CD4-positive, alpha-beta T cell treated with Interleukin-2 at 100 ng/mL for 4 hours (primary cell): ENCODE measurements at places on chromosomes 1 and 21.
A peak's percentile ranks its signal among the peaks of the same experiment; 100 is the strongest.

- DNase-seq: no peak
Observed at GRCh38 chr1:30693822-30694221, 29.6 kb downstream of the MATN1 start.

GRCh38 chr1:33381977-33382376 lies 48.9 kb downstream of the PHC2 start:
- DNase-seq: no peak

DNA sequence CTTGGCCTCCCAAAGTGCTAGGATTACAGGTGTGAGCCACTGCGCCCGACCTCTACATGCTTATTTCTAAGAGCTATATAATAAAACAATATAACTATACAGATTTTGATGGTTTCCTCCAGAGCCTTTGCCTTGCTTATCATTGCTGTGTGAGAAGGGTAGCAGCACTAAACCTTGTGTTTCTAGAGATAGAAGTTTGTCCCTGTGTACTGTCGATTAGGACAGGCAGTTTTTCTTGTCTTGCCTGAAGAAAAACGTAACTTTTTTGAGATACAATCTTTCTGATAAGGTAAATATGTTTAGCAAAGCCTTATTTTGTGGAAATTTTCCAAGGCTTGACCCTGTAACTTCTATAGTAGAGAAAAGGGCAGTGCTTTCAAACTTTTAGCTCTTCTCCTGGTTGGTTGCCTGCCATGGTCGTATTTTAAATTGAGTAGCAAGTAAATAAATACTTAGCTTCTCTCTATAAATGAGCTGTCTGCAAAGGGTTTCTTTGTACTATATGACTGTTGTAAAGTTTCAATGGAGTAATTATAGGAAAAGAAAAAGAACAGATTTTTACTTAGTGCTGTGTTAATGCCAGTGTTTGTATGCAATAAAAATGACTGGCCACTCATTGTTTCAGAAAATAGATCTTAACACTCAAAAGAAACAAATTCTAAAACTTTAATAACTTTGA lies 86.4 kb upstream of the CACYBP start:
- no peak for DNase-seq

- no peak for DNase-seq
Observed at GRCh38 chr1:117782056-117782455, 147.4 kb downstream of the GDAP2 start.

DNA sequence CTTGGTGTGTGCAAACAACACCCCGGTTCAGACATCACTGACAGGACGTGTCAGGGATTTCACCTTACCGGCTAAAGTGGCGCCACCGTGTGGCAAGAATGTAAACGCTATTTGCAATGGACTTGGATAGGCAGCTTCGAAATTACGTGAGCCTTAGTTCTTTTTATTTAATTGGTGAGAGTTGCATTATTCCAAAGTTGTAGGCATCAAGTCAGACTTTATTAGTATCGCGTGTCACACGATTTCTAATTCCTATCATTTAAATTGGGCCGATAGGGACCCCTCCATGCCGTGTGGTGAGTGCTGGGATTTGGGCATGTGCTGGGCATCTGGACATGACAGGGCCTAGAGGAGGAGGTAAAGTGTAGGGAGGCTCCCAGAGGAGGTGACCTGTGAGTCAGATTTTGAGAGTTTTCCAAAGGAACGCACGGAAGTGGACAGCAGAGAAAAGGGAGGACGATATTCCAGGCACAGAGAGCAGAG lies 14.5 kb upstream of the CPT2 start:
- DNase-seq: peak; percentile 84

GRCh38 chr1:175208773-175209492 lies 16.4 kb upstream of the KIAA0040 start:
- DNase-seq: peak; percentile 73

GRCh38 chr1:172219966-172220365 lies 200.5 kb upstream of the C1orf105 start:
- no peak for DNase-seq

DNA sequence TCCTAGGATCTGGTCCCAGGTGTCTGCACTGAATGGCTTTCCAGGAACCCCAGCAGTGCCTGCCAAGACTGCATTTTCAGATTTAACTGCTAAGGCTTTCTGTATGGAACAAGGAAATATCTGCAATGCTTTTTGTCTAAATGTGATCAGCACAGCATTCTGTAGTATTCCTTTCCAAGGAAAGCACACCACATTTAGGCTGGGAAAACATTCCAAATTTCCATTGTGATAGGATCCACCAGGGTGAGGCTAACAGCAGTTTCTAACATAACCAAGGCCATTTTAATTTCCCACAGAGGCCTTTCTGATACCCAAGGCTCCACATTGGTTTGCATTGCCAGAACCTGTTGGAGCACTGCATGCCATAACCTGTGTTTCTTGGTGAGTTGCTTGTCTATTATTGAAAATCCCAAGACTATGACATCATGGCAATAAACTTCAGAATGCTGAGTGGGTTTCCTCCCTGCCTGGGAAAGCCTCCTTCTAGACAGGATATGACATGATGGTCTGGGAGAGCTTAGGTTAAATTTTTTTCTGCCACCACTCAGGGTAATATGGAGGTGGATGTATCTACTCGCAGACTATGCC lies 23.3 kb upstream of the PTGFRN start:
- no peak for DNase-seq

GRCh38 chr1:81254560-81254959 lies 546.2 kb upstream of the ADGRL2 start:
- DNase-seq: no peak

- no peak for DNase-seq
Observed at GRCh38 chr1:223338811-223339746, 24.9 kb downstream of the SUSD4 start.

- no peak for DNase-seq
Observed at GRCh38 chr1:151593730-151594129, 18.1 kb upstream of the SNX27 start.

GRCh38 chr1:11943619-11944018 lies 9.1 kb downstream of the PLOD1 start:
- DNase-seq: no peak

DNA sequence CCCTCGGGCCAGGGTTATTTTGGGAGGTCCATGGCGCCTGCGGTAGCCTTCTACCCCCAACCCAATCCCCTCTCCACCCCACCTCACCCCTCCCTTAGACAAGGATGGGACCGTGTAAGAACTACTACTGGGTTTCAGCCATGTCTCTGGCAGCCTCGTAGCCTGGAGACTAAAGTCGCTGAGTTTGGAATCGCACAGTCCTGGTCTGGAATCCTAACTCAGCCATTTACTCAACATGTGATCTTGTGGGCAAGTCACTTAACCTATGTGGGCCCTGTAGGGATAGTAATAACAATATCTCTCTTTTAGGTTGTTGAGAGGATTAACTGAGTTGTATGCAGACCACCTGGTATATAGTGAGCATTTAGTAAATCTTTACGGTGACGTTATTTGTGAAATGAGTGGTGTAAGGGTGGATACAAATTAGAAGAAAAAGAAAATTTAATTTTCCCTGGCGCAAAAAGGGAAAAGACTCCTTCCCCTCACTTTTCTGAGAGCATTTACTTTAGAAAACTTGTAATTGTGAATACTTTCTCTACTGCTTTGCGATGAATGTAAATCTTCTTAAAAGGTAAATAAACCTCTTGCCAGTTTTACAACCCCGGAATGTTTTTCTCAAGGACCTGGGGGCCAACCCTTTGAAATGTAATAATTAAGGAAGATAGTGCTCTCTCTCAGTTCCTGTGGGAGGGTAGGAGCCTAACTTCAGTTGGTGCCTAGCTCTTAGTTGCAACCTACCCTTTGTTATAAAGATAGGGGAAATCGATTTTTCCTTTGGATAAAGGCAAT lies 615 bp upstream of the MRPS15 start:
- no peak for DNase-seq

DNA sequence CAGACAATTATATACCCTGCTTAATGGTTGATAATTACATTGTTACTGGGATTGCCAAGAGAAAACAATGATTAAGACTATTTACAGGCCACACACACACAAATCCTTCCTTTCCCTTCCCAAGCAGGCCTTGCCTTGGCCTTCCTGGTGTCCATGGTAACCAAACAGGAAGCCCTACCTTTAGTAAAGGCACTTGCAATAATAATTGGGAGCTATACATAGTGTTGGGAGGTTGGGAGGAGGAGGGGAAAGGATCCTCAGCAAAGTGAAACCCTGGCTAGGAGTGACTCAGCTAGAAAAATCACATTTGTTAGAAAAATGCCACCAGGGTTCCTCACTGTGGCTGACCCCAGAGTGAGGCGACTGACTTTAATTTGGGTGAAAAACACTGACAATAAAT lies 122.3 kb upstream of the ADAR start:
- no peak for DNase-seq

DNA sequence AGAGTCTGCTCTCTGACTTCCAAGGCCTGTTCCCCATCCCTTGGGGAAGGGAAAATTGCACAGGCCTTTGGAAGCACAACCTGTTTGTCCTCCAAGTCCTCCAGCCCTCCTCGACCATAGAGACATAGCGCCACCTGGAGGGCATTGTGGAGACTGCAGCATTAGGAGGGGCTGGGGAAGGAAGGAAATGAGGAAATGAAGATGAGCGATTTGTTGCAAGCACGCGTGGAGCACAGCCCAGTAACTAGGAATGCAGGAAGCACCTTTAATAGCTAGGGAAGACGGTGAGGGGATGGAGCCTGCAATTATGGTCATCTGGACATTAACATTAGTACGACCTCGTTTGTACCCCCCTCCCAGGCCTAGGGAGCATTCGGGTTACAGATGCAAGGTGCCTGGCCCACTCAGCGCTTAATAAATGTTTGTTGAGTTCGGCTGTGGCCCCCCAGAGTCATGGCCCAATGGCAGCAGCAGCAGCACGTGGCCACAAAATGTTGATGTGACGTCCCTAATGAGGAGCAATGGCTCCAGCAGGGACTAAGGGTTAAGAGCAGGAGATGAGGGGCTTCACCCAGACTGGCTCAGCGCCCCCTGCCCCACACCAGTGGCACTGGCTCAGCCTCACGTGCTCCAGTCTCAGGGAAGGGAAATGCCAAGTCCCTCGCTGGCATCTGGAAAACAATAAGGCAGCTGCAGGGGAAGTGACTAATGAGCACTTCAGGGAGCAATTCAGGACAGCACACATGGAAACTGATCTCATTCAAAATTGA lies 8.0 kb upstream of the CAMK2N1 start:
- DNase-seq: peak; percentile 82

- no peak for DNase-seq
Observed at GRCh38 chr1:72284348-72285073, 2.2 kb upstream of the NEGR1 start.

DNA sequence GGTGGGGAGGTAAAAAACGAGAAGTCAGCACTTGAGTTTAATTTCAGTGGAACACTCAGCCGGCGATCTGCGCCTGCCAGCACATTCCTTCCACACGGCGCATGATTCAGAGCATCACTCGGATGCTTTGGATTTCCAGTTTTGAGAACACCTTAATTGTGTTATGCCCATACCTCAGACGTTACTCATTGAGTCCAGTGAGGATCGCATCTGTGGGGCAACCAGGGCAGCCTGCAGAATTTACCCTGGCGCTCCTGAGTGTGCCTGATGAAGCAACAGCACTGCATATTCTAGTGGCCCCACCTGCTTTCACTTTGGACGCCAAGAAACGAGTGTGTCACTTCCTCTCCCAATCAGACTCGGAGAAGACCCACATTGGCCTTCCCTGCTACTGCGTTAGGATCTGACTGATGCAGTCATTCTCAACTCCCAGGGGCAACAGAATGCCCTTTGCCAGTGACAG lies 19.9 kb downstream of the FAM89A start:
- DNase-seq: no peak

DNA sequence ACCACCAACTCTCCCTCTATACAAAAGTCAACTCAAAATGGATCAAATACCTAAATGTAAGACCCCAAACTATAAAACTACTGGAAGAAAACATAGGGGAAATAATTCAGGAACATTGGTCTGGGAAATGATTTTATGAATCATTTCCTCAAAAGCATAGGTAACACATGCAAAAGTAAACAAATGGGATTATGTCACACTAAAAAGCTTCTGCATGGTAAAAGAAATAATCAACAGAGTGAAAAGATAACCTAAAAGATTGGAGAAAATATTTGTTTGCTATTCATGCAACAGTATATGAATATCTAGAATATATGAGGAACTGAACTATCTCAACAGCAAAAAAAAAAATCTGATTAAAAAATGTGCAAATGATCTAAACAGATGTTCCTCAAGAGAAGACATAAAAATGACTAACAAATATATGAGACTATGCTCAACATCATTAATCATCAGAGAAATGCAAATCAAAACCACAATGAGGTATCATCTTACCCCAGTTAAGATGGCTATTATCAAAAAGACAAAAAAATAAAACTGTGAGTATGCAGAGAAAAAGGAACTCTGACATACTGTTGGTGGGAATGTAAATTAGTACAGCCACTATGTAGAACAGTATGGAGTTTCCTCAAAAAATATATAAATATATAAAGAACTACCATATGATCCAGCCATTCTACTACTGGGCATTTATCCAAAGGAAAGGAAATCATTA lies 47.8 kb downstream of the VCAM1 start:
- DNase-seq: no peak

GRCh38 chr1:155888481-155888880 lies 22.7 kb downstream of the RIT1 start:
- no peak for DNase-seq

- DNase-seq: no peak
Observed at GRCh38 chr1:189312499-189312898, 1165.2 kb downstream of the BRINP3 start.

DNA sequence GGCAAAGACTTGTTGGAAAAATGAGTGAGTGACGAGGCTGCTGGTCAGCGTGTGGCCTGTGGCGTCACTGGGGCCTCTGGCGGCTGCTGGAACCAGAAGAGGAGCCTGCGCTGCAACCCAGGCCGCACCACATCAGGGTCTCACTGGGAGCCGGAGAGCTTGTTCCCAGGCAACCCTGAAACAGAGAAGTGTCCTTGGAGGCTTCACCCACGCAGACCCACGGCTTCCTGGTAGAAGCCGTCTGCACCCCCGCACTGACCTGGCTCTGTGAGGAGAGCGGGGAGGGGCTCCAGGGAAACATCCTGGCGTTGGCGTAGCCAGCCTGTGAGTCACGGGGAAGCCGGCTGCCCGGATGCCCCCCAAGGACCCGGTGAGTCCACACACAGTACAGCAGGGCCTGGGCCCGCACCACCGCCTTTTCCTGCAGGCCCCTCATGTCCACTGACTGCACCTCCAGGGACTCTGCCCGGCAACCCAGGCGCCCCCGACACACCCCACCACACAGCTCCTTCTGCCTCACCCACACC lies 57.4 kb downstream of the COL6A1 start:
- no peak for DNase-seq
